ENCODE measurements at places on chromosomes 1 and 21.

DNA sequence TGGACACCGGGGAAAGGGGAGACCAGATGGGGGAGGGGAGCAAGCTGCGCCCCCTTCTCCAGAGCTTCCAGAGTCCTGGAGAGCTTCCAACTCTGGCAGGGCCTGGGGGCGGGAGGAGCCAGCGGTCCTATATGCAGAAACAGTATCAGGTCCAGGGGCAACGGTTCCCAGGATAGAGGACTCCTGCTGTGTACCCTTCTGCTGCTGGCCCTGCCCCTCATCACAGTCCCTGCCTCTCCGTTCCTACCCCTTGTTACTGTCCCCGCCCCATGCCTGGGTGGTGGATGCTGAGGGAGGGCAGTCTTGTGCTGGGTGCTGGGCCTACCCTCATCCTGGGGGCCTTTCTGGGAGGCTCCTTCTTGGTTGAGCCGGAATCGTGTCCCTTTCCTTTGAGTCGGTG is 19.2 kb upstream of the PEX10 start:
- DNase-seq = no peak

DNA sequence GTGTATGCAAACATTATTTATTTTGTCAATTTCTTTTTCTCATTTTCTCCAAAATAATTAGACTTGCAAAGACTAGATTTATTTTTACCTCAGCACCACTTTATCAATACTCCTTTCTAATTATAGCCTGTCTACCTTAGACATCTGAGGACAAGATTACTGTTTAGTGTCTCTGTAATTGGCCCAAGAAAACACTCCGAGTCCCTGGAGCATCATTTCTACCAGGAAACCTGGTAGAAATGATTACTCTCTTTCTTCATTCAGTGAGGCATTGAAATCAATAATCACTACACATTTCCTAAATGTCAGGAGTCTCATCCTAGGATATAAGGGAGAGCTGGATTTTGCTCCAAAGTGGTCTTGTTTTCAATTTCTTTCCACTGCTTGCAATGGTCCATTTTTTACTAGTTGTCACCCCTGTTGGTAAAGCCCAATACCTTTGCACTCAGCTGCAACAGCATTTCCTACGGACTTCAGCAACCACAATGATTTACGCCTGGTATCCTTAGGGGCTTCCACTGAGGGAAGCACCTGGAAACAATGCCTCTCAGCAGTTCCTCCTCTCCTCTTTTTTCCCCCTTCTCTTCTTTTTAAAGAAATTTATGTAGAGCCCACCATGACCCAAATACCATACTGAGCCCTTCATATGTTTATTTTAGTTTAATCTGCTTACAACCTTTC is 64.6 kb downstream of the GRIK1 start:
- no peak for DNase-seq

- no peak for DNase-seq
Observed at GRCh38 chr1:242743983-242744780, 219.7 kb upstream of the PLD5 start.

DNA sequence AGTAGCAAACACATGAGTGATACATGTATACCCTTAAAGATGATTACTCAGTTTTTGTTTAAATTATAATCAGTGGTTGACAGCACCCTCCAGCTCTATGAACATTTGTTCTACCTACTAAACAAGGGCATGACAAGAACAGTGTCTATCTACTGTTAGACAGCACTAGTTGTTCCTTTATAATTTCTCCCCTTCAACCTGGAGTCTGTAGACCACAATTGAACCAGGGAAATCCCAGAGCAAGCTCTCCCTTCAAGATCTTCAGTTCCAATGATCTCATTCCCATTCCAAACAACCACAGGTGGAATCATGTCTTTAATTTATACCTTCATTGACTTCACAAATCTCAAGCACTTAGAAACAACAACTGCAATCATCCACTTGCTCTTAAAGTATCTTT is 216.1 kb downstream of the HHIPL2 start:
- peak; percentile 9 for DNase-seq

DNA sequence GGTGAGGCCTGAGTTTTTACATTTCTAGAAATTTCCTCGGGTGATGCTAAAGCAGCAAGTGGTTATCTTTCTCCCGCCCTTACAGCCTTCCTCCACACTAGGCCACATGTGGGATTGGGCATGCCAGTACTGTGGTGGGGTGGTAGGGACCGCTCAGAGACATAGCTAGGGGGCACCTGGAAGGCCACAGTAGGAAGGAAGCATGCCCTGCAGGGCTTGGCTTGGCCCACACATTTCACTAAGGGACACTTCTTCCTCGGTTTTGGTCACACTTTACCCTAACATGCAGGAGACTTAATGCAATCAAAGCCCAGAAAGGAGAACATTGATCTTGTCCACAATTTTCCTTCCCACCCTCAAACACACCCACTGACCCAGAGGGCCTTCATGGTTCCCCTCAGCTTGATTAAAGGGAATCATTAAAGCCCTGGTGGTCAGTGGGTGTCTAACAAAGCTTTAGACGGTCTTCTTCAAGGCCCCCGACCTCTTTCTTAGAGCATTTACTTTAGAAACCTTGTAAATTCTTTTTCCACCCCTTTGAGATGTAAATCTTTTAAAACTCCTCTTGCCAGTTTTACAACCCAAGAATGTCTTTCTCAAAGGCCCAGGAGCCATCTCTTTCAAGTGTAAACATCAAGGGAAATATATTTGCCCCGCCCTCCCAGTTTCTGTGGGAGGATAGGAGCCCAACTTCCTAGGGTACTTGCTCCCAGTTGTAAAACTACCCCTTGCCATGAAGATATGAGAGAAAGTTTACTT is 246.4 kb upstream of the PTBP2 start:
- DNase-seq = no peak

- no peak for DNase-seq
Observed at GRCh38 chr1:107443027-107443426, 302.2 kb downstream of the NTNG1 start.

DNA sequence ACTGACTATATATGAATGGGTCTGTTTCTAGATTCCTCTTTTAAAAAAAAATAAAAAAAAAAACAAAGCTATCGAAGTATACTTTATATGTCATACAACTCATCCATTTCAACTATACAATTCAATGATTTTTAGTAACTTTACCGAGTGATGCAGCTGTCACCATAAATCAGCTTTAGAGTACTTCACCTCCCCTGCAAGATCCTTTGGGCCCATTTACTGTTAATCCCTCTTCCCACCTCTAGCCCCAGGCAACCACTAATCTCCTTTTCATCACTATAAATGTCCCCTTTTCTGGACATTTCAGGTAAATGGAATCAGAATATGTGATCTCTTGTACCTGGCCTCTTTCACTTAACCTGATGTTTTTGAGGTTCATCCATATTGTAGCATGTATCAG is 133.9 kb downstream of the PEX14 start:
- no peak for DNase-seq

DNA sequence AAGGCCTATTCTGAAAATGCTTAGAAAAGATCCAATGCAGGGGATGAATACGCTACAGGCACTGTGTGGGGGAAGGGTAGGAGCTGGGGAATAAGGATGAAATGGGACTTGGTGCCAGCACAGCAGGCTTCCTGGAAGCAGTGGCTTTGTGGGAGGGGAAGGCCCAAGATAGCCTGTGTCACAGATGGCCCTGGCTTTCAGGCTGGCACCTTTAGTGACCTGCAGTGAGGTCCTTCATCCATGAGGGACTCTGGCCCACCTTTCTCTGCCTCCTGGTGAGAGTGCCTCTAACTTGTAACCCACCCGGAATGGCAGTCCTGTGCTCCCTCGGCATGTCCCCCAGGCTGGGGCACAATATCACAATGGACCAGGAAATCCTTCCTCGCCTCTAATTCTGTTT is 919 bp downstream of the CHI3L1 start:
- no peak for DNase-seq

DNA sequence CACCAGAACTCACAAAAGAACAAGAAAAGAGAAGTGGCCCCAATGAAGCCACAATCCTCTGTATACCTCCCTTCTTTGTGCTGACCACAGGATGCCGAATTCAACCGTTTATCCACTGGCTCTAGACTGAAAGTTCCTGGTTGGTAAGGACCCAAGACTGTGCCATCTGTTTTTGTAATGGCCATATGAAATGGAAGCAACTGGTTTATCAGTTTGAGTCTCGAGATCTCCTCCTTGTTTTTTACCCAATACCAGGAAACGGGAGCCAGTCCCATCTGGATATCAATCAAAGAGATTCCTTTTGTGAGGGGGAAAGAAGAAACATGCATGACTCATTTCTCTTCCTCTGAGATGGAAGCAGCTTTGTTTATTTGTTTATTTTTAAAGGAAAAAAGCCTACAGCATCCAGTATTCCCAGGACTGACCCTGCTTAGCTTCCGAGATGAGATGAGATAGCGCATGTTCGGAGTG is 32.4 kb upstream of the ZNF124 start:
- no peak for DNase-seq

- DNase-seq = no peak
Observed at GRCh38 chr1:78420181-78420580, 70.6 kb upstream of the PTGFR start.

DNA sequence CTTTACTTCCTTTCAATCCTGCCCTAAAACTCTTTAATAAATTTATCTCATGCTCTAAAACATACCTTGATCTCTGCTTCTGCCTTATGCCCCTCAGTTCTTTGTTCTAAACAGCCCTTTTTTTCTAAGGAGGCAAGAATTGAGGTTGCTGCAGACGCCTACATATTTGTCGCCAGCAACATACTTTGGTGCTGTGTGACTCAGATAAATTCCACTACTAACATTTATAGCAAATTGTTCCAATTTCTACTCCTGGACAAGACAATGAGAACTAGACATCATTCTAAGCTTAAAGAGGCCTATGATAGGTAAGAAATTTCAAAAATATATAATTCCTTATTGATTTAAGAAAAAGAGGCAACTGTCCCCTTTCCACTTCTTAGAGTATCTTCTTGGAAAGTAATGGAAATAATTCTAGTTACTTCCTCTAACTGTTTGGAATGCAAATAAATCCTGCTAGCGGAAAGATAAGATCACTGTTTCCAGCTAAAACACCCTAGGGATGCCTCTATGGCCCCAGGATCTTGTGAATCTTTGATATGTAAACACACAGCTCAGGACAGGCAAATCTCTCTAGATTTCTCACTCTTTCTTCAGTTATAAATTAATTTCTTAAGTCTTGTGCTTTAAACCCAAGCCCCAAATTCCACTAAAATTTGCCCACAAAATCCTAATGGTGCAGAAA is 869.1 kb downstream of the KCNT2 start:
- no peak for DNase-seq

DNA sequence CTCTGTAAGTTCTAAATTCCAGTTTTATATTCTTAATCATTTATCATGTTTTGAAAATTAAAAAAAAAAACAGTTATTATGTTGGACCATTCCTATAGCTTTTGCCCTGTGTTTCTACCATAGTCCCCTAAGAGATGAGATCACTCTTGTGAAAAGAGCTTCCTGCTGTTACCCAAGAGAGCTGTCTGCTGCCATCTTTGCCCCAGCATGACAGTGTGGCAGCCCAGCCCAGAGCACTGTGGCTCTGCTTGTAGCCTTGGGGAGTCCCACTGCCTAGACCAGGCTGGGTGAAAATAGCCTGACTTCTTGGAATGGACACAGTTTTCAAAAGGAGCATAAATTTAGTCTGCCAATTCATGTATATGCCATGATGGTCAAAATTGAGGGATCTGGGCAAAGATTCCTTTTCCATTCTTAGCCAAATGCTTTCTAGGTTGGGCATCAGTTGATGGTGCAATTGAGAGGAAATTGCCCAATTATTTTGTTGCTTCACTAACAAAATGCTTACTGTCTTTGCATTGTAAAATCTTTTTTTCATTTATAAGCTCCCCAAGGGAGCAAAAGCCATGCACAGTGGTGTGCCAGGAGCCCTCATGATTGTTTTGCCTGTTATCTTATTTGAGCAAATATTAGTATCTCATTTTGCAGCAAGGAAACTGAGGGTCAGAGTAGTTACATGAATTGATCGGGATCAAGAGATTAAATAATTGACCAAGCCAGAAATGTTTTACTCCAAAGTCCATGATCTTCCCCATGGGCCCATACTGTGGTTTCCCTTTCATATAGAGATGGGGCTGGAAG is 72.8 kb downstream of the ETS2 start:
- DNase-seq = peak; percentile 66

DNA sequence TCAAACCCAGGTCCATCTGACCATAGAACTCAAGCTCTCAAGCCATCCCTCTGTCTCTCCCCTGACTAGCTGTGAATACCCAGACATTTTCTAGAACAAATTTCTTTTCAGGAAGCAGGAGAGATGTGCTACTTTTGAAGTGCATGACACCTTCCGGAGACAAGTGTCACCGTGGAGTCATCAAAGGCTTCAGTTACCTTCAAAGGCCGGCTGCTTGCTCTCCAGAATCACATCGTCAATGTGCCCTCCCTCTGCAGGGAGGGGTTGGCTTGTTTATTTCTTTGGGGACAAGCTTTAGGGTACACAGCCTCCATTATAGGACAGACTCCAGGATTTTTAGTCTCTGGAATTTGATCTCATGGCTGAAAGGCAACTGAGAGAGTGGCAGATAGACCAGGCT is 37.7 kb upstream of the IGSF21 start:
- no peak for DNase-seq

DNA sequence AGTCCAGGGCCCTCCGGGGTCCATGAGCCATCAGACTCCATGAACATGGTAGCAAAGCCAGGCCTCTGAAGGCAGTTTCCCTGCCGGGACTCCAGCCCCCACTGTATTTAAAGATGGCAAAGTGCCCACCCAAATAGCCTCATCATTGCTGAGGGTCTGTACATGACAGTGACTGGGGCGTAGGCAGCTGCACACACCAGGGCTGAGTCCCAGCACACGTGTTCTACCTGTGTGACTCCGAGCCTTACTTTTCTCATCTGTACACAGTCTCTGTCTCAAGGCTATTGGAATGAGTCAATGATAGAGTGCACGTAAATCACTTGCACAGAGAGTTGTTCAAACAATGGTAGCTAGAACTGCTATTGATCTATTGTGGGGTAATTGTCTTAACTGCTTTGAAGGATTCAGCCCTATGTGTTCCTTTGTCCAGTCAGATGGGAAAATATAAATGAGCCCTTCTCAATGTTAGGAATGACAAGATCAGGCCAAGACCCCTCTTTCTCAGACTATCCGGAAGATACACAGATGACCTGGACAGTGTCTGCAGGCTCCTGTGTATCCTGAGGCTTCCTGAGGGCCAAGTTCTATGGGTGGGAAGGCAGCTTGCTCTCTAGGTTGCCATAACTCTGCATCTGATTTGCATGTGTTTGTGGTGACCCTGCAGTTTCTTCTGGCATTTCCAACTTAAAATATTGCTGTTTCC is 48.9 kb downstream of the RASSF5 start:
- DNase-seq = no peak

GRCh38 chr1:229253151-229253974 is 17.5 kb upstream of the RAB4A start:
- peak; percentile 28 for DNase-seq

Measured in suppressor macrophage treated with lipopolysaccharide for 1 hour (primary cell).